Activated CD8-positive, alpha-beta T cell treated with anti-CD3 and anti-CD28 coated beads, Interleukin-2, amount 10 ng/mL, durations not matched to agents 7 days and 5 days (primary cell): ENCODE measurements at places on chromosomes 7 and 10. TPM values are rescaled to one million over a fixed set of nuclear protein-coding genes. Genes with fewer than 3 reads are reported as not detected.

DRGX gene
- total RNA-seq = not detected

ZNF789 gene
- 24.2 TPM for total RNA-seq

TMEM184A gene
- not detected for total RNA-seq

DNAJC12 gene
- total RNA-seq = 3.0 TPM

FAM25C gene
- not detected for total RNA-seq

SRGN gene
- 168 TPM for total RNA-seq

GDF10 gene
- not detected for total RNA-seq

MRLN gene
- total RNA-seq = not detected

ERCC6 gene
- total RNA-seq = 20.5 TPM

- H3K36me3 ChIP-seq = peaks cover 91% of the 10 kb centered on the region
- peaks cover 26% of the 10 kb centered on the region for H3K4me1 ChIP-seq
- no peak overlapping the region for H3K4me3 ChIP-seq
- H3K27ac ChIP-seq = no peak overlapping the region
- no peak for DNase-seq
- no peaks in the 10 kb centered on the region for H3K27me3 ChIP-seq
Measured at GRCh38 chr10:11272915-11273389, 255.3 kb downstream of the CELF2 start.

DNA sequence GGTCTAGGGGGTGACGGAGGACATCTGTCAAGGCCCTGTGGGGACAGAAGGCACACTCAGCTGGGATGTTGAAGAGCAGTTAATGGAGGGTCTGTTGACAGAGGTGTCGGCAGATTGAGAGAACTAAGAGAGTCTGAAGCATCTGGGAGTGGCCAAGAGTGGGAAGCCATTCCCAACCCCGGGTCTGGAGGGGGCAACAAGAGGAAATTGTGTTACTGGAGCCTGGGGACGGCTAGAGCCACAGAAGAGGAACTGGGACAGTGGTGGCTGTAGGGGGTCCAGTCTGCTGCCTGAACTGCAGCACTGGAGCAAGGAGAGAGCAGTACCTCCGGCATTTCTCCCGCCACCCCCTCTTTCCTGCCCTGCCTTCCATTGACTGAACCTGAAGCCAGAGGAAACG lies 136.6 kb downstream of the CHN2 start:
- no peaks in the 10 kb centered on the region for H3K27me3 ChIP-seq
- no peak for DNase-seq
- no peak overlapping the region for H3K27ac ChIP-seq
- peaks cover 31% of the 10 kb centered on the region for H3K4me1 ChIP-seq

DNA sequence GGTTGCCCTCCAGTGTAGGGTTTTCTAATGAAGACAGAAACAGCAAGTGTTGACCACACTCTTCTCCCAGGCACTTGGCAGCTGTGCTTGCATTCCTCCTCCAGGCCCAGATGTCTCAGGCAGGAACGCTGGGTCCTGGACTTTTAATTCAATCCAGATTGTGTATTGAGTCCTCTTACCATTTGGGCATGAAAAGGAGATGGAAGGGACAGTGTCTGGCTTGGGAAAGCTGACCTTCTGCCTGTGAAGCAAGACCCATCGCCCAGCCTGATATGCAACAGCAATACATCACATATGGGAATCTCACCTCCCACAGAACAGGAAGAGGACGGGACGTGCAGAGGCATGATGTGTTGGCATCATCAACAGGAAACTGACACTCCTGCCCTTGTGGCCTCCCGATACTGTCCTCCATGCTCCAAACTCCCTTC lies 174.4 kb upstream of the LYZL2 start:
- H3K36me3 ChIP-seq = no peaks in the 10 kb centered on the region
- no peak overlapping the region for H3K4me3 ChIP-seq
- no peak for DNase-seq
- H3K4me1 ChIP-seq = peaks cover 10% of the 10 kb centered on the region
- no peaks in the 10 kb centered on the region for H3K27me3 ChIP-seq
- H3K27ac ChIP-seq = no peak overlapping the region

DNA sequence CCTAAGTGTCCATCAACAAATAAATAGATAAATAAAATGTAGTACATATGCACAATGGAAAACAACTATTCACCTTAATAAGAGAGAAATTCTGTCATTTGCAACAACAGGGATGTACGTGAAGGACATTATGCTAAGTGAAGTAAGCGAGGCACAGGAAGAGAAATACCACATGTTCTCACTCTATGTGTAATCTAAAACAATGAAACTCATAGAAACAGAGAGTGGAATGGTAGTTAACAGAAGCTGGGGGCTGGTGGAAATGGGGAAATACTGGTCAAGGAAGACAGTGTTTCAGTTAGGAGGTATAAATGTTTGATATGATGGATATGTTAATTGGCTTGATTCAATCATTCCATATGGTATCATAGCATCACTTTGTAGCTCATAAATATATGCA lies 43.1 kb downstream of the ARL4A start:
- H3K4me3 ChIP-seq = no peak overlapping the region
- no peaks in the 10 kb centered on the region for H3K27me3 ChIP-seq
- peaks cover 24% of the 10 kb centered on the region for H3K4me1 ChIP-seq
- no peak for DNase-seq
- peaks cover 2% of the 10 kb centered on the region for H3K36me3 ChIP-seq

DNA sequence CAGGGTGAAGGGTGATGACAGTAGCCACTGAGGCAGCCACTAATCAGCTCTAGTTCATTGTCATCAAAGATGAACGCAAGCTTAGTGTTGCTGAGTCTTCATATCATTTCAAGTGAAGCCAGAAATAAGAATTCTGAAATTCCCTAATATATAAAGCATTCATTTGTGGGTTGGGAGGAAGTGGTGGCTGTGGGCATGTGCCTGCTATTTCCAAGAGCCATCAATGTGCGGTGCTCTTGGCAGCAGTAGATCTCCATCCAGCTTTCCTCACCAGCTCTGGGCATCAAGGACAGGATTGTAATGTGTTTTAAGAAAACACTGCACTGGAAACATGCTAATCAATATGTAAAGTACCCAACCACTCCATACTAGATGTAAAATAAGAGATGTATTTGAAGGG lies 202.5 kb upstream of the AHR start:
- no peak overlapping the region for H3K4me3 ChIP-seq
- no peak for DNase-seq
- H3K4me1 ChIP-seq = no peaks in the 10 kb centered on the region
- no peak overlapping the region for H3K27ac ChIP-seq
- H3K27me3 ChIP-seq = no peaks in the 10 kb centered on the region

GRCh38 chr7:94176694-94177200 lies 172.6 kb upstream of the BET1 start:
- H3K36me3 ChIP-seq = no peaks in the 10 kb centered on the region
- H3K27me3 ChIP-seq = peaks cover 4% of the 10 kb centered on the region
- no peak for DNase-seq
- no peak overlapping the region for H3K27ac ChIP-seq
- H3K4me3 ChIP-seq = no peak overlapping the region

DNA sequence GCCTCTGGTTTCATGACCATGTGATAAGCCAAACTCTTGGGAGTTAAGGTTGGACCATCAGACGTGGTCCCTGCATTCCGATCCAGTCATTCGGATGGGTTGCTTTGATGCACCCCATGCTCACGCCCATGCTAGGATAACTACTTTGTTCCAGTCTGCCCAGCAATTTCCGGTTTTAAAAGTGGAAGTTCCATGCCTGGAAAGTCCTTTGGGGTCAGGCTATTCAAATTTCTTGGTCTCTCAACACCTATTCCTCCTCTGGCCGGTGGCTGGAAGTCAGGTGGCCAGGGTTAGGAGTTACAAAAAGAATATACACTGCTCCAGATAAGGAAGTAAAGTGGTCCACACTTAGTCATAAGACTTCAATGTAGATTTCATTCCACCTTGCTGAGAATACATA lies 37.7 kb upstream of the HABP2 start:
- H3K27ac ChIP-seq = no peak overlapping the region

DNA sequence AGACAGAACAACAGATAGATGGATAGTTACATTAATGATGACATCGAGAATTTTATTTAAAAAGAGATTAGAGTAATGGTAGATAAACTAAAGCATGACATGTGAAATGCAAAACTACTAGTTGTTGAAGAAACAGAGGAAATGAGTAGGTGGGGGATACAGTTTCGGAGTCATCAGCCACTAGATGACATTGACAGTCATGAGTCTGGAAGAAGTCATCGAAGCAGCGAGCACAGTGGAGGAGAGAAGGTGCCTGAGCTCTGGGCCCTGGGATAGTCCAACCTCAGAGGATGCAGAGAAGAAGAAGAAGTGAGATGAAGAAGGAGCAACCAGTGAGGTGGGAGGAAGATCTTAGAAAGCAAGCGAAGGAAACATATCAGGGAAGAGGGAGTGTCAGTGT lies 20.2 kb upstream of the SEC61A2 start:
- peaks cover 22% of the 10 kb centered on the region for H3K4me1 ChIP-seq
- no peak for DNase-seq
- H3K4me3 ChIP-seq = no peak overlapping the region
- no peak overlapping the region for H3K27ac ChIP-seq
- H3K36me3 ChIP-seq = peaks cover 42% of the 10 kb centered on the region

- H3K36me3 ChIP-seq = no peaks in the 10 kb centered on the region
- no peaks in the 10 kb centered on the region for H3K4me1 ChIP-seq
- no peak overlapping the region for H3K4me3 ChIP-seq
- DNase-seq = no peak
Measured at GRCh38 chr7:42222125-42222524, 14.9 kb downstream of the GLI3 start.

DNA sequence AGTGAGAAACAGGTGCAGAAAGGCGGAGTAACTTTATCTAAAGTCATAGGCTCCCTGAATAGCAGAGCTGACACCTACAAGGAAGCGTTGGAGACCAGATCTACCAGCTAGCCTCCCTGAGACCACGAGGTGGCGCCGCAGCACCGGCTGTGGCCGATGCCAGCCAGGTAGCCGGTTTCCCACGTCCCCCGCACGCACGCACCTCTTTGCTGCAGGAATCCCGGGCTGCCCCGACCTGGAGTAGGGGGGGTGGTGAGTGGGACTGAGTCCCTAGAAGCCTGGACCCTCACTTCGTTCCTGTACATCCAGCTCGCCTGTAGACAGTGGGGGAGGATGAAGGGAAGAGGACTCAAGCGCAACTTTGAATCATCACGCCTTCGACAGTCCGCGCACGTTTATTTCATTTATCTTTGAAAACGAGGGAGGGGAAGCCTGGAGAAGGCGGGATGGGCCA lies 3.7 kb downstream of the ELOVL3 start:
- H3K4me1 ChIP-seq = peaks cover 33% of the 10 kb centered on the region
- H3K27me3 ChIP-seq = peaks cover 56% of the 10 kb centered on the region
- H3K27ac ChIP-seq = no peak overlapping the region
- peak overlapping the region; percentile 67 for H3K4me3 ChIP-seq

- peaks cover 12% of the 10 kb centered on the region for H3K36me3 ChIP-seq
- peaks cover 14% of the 10 kb centered on the region for H3K27me3 ChIP-seq
- H3K4me1 ChIP-seq = peaks cover 41% of the 10 kb centered on the region
- H3K4me3 ChIP-seq = peak overlapping the region; percentile 94
Measured at GRCh38 chr7:139776486-139777132, 1.2 kb downstream of the HIPK2 start.

DNA sequence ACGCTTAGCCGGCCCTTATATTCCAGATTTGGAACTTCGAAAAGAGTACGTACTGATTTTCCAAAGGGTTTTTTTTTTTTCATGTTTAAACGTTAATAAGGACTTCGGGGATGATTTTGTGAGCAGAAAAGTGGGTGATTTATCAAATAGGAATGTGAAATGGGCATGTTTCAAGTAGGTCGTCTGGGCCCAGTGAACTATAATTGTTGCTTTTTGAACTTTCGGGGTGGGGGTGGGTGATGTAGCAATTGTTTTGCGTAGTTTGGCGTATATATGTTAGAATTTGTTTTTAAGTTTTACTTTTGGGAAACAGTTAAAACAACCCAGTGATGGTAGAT lies 299 bp upstream of the PBLD start:
- no peak for DNase-seq
- H3K27me3 ChIP-seq = no peaks in the 10 kb centered on the region
- peak overlapping the region; percentile 100 for H3K27ac ChIP-seq
- H3K4me3 ChIP-seq = peak overlapping the region; percentile 98
- H3K36me3 ChIP-seq = peaks cover 50% of the 10 kb centered on the region

- peaks cover 29% of the 10 kb centered on the region for H3K4me1 ChIP-seq
- peak; percentile 58 for DNase-seq
- no peaks in the 10 kb centered on the region for H3K36me3 ChIP-seq
- H3K4me3 ChIP-seq = peak within 1 kb of the TSS; percentile 73
- H3K27ac ChIP-seq = no peak within 1 kb of the TSS
- peaks cover 55% of the 10 kb centered on the region for H3K27me3 ChIP-seq
Measured at GRCh38 chr10:95290461-95291364, at the start of gene PDLIM1. PDLIM1 (minus strand) TSS chr10:95291003; CDS start chr10:95290915, 88 bp downstream.

DNA sequence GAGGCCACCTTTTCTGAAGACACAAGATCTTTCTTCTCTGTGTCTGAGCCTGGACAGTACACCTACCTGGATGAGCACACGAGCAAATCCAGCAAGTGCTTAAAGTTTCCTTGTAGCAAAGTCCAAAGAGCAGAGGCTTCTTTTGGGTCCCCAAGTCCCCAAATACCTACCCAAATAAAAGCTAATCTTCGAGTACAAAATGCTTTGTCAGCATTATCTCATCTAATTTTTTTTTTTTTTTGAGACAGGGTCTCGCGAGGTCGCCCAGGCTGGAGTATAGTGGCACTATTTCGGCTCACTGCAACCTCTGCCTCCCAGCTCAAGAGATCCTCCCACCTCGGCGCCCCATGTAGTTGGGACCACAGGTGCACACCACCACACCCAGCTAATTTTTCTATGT lies 24.6 kb downstream of the MYOF start:
- H3K4me3 ChIP-seq = no peak overlapping the region
- H3K27ac ChIP-seq = no peak overlapping the region
- no peaks in the 10 kb centered on the region for H3K36me3 ChIP-seq

- no peak for DNase-seq
- no peak overlapping the region for H3K27ac ChIP-seq
- no peaks in the 10 kb centered on the region for H3K36me3 ChIP-seq
- H3K4me3 ChIP-seq = no peak overlapping the region
- no peaks in the 10 kb centered on the region for H3K4me1 ChIP-seq
Measured at GRCh38 chr7:81573932-81574331, 195.9 kb downstream of the HGF start.

DNA sequence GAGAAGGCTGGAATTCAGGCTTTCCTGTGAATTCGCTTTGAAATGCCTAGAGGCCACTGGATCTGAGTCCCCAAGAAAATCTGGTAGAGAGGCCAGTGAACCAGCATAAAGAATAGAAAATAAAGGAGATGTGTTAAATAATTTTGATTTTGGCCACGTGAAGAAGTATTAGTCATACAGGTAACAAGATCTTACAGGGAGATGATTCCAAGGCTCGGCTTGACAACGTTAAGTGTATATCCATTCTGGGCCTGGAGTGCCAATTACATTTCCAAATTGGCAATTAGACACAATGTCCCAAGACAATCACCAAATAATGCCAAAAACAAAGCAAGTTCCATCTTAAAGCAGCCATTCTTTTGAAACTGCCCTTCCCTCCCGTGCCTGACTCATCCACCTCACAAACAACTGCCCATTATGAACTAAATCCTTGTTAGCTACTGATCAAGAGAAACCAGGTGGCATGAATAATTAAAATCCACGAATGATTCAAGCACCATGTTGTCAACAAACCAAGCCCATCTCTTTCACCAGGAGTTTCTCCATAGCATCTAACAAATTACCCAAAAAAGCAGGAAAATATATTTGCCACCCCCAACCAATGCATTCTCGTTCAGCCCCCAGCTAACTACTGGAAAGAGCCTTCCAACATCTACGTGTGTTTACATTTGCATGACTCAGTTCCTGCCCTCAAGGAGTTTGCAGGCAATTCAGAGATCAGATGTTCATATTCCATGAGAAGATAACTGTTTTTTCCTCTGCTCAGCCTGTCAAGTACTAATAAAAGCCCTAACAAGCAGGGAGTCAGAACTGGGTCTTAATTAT lies 8.5 kb downstream of the KCNMA1 start:
- H3K4me3 ChIP-seq = no peak overlapping the region
- no peaks in the 10 kb centered on the region for H3K36me3 ChIP-seq
- H3K4me1 ChIP-seq = no peaks in the 10 kb centered on the region
- no peak overlapping the region for H3K27ac ChIP-seq
- H3K27me3 ChIP-seq = peaks cover 21% of the 10 kb centered on the region
- DNase-seq = no peak
